ENCODE measurements at places on chromosomes 4 and X.

DNA sequence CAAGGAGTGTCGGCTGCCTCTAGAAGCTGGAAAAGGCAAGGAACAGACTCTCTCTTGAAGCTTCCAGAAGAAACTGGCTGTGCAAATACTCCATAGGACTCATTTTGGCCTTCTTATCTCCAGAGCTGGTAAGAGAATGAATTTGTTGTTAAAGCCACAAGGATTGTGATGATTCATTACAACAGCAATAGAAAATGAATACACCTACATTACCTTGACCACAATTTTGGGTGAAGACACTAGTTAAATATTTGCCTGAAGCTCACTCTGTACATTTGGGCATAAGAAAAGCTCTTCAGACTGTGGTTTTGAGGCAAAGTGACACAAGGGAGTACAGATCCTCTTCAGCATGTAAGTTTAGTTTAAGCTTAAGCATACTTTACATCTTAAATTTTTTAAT lies 134.5 kb upstream of the TLL1 start:
- no peak for DNase-seq

GRCh38 chrX:13955975-13956374 lies 73.7 kb downstream of the GEMIN8 start:
- no peak for DNase-seq

- DNase-seq, result no peak
Observed at GRCh38 chr4:112381996-112382692, 85.0 kb downstream of the ALPK1 start.

- no peak for DNase-seq
Observed at GRCh38 chr4:169593050-169593560, 19.3 kb downstream of the NEK1 start.

GRCh38 chr4:140113653-140114052 lies 40.3 kb downstream of the MAML3 start:
- DNase-seq, result no peak

- no peak for DNase-seq
Observed at GRCh38 chr4:147526272-147526654, 45.4 kb downstream of the EDNRA start.

- no peak for DNase-seq
Observed at GRCh38 chr4:8324640-8325239, 55.2 kb downstream of the HTRA3 start.

DNA sequence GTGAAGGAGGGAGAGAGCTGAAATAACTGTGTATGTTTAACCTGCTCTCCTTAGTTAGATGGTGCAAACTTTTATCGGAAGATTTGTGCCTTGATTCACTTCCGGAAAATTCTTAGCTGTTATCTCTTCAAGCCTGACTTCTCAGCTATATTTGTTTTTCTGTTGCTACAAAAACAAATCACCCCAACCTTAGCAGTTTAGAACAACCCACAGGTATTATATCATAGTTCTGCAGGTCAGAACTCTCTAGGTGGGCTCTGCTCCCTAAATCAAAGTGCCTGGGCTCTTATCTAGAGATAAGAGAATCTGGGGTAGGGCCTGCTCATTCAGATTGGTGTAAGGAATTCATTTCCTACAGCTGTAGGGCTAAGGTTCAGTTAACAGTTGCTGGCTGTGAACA lies 15.1 kb upstream of the CEP135 start:
- DNase-seq, result no peak

GRCh38 chrX:112048707-112049106 lies 33.9 kb downstream of the TRPC5 start:
- DNase-seq, result no peak

GRCh38 chrX:22164770-22165388 lies 107.8 kb upstream of the CBLL2 start:
- no peak for DNase-seq

Data from stimulated activated CD4-positive, alpha-beta T cell treated with anti-CD3 and anti-CD28 coated beads, Interleukin-1b, Interleukin-23, amount 100 ng/mL, for 24 hours (primary cell).